Mesenteric fat pad (tissue), 1 donor: ENCODE measurements at places on chromosomes 11 and 22.

GRCh38 chr22:49838771-49839717 is 11.4 kb upstream of the BRD1 start:
- DNase-seq: no peak

DNA sequence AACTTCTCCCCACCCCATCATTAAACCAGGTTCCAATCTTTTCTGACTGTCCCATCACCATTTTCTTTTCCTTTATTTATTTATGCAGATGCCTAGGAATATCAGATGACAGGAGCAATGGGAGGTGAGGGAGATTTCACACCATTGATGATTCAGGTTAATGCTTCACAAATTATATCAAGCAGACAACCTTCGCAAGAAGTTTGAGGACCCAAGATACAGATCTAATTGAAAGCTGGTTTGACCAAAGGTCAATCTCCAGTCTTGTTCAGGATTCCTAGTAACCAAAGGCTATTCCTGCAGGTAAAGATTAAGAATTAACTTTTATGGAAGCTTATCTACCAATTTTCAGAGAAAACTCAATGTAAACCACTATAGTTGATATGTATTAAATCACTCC is 54.4 kb downstream of the SLC35F2 start:
- no peak for DNase-seq

GRCh38 chr22:20380486-20380885 is 13.5 kb upstream of the ZNF74 start:
- peak; percentile 16 for DNase-seq

DNA sequence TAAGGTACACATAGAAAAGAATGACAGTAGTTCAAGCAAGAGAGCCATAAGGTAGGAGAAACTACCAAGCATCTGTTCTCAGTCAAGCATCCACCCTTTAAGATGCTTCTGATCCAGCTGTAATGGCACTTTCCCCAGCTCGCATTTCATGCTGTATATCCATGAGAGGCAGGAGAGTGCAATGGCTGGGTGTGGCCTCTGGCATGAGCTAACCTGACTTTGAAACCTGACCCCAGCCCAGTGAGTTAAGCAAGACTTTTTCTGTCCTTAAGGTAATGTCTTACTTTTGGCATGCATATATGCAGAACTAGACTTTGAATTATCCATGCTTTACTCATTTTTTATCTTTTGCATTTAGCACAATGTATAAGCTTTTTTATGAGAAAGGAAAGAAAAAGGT is 79.8 kb upstream of the CNTN5 start:
- no peak for DNase-seq

DNA sequence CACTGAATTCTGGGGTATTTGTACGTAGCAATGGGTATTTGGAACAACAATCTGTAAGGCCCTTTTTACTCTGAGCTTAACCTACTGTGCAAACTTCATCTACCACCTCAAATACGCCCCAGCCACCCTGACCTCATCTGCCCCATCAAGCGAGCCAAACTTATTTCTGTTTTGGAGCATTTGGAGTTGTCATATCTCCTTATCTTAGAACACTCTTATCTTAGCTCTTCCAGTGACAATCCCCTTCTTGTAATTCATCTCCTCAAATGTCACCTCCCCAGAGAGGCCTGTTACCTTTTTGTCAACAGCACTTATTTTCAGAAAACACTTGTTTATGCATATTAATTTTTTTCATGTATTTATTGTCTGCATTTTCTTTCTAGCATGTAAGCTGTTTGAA is 4.7 kb upstream of the MSANTD2 start:
- no peak for DNase-seq
